Ovary (tissue), 10 donors: ENCODE measurements at places on chromosomes 1 and 21. TPM values are rescaled to one million over a fixed set of nuclear protein-coding genes. Genes with fewer than 3 reads are reported as not detected.

- no peak for DNase-seq
Observed at GRCh38 chr21:31198575-31198974, 145.5 kb downstream of the TIAM1 start.

- DNase-seq: no peak
Observed at GRCh38 chr1:218787826-218788225, 385.9 kb upstream of the LYPLAL1 start.

- DNase-seq: no peak
Observed at GRCh38 chr1:167429612-167430011, 88.7 kb downstream of the CD247 start.

DNA sequence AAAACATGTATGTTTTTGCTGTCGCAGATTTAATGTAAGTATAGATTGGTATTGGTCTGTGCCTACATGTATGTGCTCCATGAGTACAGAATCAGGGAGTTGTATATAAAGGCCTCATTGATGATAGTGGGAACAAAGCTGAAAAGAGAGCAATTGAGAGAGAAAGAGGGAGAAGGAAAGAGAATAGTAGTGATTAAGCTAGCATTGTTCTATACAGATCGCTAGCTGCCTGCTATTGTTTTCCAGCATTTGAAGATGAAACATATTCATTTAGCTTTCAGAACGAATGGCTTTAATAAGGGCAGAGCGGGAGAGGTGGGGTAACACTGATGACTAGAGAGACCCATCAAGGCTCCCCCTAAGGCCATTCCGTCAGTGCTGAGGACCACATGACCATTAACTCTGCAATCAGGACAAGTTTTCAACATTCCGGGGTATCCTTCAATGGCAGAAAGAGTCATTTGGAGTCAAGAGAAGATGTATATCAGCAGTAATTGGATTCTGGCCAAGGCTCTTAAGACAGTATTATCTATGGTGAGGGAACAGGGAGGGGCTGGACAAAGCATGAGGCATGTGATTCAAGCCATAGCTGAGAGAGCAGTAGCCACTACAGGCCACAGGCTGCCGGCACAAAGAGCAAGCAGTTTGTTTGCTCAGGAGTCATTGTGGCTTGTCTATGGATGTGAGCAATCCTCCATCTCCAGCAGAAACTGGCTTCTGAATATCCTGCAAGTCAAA, 176.5 kb downstream of the PBX1 start:
- no peak for DNase-seq

The LRRC3 gene
- 2.4 TPM for polyA plus RNA-seq

The IRF6 gene
- polyA plus RNA-seq: 2.5 TPM

The SLC22A15 gene
- polyA plus RNA-seq: 1.2 TPM
